ENCODE measurements at places on chromosomes 2 and 18.

DNA sequence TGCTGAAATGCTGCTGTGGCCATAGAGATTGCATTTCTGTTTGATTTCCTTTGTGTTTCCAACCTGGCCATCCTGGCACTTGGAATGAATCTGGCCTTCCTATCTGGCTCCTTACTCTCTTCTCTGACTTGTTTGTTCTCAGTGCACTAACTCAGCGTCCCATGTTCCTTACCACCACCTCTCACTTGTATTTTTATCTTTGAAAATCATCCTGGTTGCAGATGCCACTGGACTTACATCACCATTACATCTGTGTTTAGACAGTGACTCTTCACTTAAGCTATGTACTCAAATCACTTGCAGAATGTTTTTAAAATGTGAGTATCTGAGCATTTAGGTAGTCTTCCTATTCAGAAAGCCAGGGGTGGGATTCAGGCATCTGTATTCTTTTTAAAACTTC is 239.5 kb downstream of the WDR7 start:
- peak; percentile 52 for DNase-seq

DNA sequence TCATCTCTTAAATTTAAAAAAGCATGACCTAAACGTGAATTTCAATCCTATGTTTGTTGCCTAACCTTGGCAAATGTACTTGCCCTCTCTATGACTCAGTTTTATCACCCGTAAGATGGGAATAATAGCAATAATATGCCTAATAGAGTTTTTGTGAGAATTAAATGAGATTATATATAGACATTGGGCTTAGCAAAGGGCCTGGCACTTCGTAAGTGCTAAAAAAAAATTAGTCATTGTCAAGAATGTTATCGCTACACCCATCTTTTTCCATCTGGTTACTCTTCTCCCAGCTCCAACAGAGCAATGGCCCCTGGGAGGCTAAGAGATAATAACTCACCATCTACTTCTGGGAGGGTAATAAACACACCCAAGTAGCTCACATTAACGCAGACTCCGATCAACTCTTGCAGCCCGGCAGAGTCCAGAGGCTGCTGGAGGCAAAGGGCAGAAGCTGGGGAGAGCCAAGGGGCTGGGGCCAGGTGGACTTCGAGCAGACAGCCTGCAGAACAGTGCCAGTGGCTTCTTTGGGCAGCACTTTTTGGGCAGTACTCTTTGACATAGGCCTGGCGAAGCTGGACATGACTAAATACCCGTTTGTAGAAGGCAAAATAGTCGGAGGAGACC is 63.9 kb upstream of the STPG4 start:
- DNase-seq: no peak

- DNase-seq: no peak
These were observed 123.2 kb upstream of the RPRM start for GRCh38 chr2:153601812-153602211.

DNA sequence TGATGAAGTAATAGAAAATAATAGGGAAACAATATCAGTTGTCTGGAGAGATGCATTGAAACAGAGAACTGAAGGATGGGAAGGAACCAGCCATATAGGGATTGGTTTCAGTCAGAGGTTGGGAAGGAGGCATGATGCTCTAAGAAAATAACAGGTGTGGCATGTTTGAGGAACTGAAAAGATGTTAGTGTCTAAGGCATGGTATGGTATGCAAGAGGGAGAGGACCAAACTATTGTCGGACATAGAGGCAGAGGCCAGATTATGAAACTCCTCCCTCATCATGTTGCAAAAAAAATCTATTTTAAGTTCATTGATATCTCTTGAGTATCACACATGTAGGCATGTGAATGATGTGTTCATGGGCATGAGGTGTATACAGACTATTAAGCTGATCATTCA is 48.9 kb upstream of the EMILIN2 start:
- DNase-seq: no peak

GRCh38 chr18:22032392-22032961 is 136.9 kb upstream of the GATA6 start:
- peak; percentile 3 for DNase-seq

DNA sequence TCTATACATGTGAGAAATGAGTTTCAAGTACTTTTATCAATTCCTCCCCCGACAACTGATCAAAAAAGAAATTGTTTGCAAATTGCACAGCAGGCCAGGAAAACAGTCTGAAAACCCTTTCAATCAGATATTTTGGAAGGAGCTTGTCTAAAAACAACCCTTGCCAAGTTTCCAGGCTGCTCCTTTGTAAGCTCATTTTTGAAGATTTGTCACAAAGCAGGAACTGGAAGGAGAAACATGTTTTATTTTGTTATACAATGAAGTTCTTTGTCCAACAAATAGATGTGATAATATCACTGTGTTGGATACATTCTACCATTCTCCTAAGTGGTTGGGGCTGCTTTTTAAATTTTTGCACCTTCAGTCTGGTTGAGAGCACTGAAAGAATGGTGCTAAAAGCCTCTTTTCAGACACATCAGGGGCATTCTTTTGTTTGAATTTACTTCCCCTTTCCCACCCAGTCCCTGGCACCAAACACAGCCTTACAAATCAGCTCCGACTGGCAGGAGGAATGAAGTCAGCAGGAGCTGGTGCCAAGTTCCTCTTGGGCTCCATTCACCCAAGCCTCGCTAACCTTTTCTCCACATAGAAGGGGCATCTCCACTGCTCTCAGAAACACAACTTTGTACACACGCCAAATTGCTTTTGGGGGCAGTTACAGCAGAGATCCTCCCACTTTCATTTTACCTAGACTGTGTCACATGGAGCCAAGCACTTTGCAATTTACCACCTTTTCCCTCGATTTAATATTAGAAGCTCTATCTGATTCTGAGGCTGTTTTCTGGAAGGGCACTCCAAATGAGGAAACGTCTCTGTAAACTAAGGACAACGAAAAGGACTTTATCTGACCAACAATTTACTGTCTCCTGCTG is 88.0 kb downstream of the C1D start:
- peak; percentile 27 for DNase-seq

- no peak for DNase-seq
These were observed 517.8 kb upstream of the DSEL start for GRCh38 chr18:68034296-68034695.

- no peak for DNase-seq
These were observed 61.3 kb downstream of the DDX18 start for GRCh38 chr2:117875786-117876185.

- no peak for DNase-seq
These were observed 22.1 kb downstream of the ACVR1C start for GRCh38 chr2:157606534-157606933.

DNA sequence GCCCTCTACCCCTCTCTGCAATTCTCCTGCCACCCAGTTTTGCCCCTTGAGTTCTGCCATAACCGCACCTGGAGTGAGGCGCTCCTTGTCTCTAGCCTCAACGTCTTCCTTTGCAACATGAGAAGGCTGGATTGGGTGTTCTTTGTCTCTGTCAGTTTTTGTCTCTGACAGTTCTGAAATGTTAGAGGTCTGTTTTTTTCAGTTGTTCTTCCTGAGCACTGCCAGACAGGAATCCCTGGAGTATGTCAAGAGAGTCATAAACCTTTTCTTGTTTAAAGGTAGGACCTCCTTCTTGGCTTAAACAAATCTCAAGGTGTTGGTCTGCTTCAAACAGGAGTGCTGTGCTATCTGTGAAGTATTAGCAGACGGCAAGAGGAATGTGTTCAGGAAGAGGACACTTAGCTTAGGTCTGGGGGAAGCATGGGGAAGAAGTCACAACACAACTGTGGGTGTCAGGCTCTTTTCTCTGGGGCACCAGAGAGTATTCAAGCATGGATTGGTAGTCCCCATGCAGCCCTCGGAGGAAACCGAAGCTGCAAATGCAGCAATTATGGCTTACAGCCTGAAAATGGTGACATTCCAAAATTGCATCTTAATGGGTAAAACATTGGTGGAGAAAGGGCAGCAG is 32.3 kb downstream of the AFF3 start:
- DNase-seq: no peak

DNA sequence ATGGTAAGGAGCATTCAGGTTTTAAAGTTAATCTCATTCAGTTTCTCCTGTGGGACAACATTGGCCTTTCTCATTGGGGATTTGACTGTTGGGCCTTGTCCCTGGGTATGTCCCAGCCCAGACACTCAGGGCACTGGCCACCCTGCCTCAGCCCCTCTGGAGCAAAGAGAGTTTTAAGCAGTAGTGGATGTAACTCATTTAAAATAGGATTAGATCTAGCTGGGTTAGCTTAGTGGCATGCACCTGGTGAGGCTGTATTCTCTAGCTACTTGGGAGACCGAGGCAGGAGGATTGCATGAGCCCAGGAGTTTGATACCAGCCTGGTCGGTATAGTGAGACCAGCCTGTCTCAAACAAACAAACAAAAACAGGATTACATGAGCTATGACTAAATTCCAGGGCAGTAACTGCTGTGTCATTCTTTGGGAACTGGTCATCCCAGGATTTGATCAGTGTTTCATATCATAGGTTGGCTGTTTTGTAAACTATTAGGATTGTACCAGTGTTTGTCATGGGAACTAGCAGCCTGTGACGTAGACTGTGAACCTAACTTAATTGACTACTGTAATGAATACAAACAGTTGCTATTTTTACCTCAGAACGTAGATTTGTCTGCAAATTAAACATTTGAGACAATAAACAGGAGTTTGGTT is 12.5 kb downstream of the INPP4A start:
- DNase-seq: no peak

- no peak for DNase-seq
These were observed 175.7 kb upstream of the ARL4C start for GRCh38 chr2:234672498-234673150.

DNA sequence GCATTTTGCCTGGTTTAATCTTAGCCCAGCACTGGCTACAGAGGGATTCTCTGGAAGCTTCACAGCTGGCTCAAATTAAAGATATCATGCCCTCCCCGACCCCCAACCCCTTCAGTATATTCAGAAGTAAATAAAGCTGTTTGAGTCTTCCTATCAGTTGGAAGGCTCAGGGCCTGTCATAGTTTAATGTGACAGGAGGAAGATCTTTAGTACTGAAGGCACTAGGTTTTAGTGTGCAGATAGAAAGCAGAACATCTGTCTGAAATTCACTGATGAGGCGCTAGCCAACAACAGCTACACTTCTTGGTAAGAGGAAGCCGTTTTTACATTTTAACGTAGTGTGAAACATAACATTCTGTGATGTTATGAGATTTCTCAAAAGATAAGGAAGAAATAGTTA is 969.1 kb upstream of the CDH2 start:
- DNase-seq: no peak

GRCh38 chr18:49051311-49051967 is 100.7 kb upstream of the SMAD7 start:
- DNase-seq: no peak

- no peak for DNase-seq
These were observed 7.1 kb upstream of the XIRP2 start for GRCh38 chr2:166881177-166881576.

DNA sequence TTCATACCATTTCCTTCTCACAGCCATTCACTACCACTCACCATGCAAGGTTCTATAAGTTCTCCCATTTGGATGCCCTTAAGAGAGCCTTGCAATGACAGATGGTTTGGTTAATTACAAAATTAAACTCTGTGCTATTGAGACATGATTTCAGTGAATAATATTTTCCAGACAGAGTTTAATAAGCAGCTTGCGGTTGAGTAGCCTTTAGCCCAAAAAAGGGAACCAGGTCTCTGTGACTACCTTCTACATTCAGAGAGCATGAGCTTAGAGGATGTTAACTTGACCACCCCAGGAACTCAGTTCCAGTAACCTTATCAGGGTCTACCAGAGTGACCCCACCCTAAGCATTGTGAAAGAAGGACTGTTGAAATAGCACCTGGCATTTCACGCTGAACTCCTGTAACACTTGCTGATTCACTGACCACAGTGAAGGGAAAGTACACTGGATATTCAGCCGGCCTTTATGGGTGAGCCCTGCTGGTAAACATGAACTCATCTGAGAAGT is 1173.1 kb upstream of the ZEB2 start:
- no peak for DNase-seq

- peak; percentile 99 for DNase-seq
These were observed 71.7 kb downstream of the HS1BP3 start for GRCh38 chr2:20578895-20579825.

DNA sequence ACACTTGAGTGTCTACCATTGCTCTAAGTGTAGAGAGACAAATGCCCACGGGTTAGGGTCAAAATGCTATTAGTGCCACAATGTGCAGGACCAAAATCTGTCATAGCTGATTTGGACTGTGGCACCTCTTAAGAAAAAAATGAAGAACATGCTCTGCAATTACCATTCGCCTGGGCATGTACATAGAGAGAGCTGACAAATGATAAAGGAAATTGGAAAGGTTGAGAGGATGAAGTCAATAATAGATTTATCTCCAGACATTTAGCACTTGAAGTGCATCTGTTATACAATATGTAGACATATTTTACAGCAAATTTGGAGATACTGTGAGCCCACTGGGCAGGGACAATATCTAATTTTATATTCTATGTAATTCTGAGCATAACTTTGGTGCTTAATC is 804.4 kb downstream of the SATB2 start:
- no peak for DNase-seq

DNA sequence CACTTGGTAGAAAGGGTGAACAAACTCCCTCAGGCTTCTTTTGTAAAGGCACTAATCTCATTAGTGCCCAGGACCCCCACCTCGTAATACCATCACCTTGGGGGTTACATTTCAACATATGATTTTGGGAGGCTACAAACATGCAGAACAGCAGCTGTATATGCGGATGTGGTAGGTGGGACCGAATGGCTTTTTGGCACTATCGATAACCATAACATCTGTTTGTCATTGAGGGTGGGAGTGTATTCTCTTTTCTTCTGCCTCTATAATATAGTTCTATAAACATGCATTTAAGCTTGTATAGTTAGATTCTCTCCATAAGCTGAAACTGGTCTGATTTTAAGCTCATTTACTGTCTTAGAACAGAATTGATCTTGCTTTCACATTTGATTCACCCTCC is 239.1 kb upstream of the BOD1L2 start:
- no peak for DNase-seq

- no peak for DNase-seq
These were observed 1.7 kb upstream of the TMEM185B start for GRCh38 chr2:120224735-120225548.

DNA sequence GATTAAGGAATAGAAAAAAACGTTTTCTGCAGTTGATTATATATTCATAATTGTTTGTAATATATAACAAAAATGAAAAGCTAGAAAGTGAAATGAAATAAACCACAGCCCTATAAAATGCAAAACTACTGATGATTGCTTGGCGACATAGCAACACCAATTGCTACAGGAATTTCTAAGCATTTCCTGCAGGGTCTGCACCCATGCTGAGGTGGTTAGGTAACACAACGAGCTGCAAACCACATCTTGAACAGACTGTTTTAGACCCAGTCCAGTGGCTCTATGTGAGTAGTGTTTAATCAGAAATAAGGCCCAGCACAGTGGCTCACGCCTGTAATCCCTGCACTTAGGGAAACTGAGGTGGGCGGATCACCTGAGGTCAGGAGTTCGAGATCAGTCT is 17.2 kb upstream of the UGT1A9 start:
- DNase-seq: no peak

GRCh38 chr18:9951022-9951859 is 37.4 kb downstream of the VAPA start:
- DNase-seq: peak; percentile 35

- no peak for DNase-seq
These were observed 183.8 kb downstream of the PID1 start for GRCh38 chr2:229087267-229087666.

DNA sequence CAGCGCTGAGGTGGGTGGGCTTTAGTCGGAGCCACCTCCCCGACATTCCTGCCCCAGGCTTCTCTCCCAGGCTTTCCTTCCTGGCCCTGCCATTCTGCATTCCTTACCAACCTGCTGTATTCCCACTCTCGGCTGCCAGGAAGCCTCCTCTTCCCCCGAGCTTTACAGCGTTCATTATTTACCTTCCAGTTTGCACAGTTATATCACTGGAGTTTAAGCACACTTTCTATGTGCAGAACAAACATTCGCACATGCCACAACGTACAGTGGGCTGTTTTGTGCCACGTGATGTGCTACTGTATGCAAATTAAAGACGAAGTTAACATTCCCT is 246.3 kb downstream of the SOX11 start:
- no peak for DNase-seq
